ENCODE measurements at places on chromosomes 6 and 20.

DNA sequence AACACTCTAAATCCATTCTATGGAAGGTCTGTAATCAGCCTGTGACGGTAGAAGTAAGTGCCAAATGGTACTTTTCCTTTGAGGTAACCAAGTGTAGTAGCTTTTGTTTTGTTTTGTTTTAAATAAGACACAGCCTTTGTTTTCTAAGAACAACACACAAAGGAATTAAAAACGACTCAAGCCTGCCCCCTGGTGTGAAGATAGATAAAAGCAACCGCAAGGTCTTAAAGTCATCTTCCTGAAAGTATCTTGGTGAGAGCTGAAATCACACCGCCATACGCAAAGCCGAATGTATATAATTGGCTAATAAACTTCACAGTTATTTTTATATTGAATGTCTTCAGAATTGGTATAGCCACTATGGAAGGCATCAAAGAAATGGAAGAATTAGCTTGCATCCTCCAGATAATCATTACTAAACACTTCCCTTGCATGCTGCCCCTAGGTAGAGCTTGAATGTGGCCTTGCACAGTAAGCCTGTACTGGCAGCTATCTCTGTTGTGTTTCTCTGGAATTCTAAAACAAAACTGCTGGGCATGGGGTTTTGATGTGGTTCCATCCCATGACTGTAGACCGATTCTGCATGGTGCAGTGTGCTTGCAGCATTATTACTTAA lies 95.6 kb downstream of the LAMP5 start:
- DNase-seq, result peak; percentile 84

DNA sequence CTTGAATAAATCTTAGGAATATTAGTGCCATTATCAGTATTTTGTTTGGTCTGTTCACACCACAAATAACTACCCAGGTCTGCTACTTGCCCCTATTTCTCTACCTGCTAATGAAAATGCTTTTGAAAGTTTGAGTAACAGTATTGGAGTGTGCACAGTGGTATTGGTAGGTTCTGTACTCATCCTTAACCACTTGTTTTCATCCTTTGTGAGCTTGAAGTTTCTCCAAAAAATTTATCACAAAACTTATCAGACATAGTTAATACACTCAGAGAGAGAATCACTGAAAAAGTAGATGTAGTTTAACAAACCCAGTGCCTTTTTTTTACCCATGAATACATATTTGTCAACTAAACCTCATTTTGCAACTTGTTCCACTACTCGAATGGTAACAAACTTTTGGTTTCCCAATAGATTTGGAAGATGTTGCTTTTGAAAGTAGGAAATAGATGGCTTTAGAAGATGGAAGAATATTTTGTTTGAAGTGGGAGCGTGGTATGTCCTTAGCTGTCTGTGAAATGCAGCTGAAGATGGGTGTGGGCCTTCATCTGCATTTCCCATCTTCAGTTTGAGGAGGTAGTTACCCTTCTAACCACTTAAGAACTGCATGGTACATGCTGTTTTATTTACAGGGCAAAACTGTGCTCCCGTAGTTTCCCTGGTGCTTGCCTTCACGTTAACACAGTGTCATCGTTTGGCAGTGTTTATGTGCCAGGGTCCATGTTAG lies 9.0 kb downstream of the PTPN1 start:
- no peak for DNase-seq

DNA sequence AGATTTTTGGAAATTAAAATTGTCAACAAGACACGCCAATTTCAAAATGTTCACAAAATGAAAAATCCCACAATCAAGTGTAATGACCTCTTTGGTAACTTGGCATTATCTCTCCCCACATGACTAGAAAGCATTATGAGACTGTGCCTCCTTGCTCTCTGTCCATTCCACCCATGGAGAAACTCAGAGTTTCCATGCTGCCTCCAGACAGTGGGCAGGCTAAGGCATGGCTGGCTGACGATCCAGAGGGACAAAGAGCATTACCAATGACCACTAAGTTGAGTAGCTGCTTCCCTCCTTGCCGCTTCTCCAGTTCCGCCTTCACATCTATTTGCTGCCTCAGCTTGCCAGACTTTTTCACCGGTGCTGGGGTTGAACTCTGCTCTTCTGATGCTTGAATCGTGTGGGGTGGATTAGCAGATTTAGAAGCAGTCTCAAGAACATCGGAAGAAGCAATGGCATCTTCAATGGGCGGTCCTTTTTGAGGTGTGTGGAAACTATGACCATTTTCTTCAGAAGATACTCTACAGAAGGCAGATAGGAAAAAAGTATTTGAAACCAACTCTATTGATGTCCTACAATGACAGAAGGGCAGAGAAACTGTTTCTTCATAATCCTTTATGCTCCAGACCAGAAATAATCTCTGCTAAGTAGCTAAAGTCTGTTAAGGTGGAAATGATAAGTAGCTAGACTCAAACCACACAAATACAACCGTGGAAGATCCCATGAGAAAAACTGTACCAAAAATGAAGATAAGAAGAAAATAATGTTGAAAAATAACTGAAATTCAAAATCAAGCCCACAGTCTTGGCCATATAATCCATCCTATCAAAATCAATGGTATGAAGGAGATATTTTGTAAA lies 47.5 kb upstream of the ALDH8A1 start:
- no peak for DNase-seq

- no peak for DNase-seq
Measured at GRCh38 chr20:828987-829386, 4.5 kb upstream of the FAM110A start.

DNA sequence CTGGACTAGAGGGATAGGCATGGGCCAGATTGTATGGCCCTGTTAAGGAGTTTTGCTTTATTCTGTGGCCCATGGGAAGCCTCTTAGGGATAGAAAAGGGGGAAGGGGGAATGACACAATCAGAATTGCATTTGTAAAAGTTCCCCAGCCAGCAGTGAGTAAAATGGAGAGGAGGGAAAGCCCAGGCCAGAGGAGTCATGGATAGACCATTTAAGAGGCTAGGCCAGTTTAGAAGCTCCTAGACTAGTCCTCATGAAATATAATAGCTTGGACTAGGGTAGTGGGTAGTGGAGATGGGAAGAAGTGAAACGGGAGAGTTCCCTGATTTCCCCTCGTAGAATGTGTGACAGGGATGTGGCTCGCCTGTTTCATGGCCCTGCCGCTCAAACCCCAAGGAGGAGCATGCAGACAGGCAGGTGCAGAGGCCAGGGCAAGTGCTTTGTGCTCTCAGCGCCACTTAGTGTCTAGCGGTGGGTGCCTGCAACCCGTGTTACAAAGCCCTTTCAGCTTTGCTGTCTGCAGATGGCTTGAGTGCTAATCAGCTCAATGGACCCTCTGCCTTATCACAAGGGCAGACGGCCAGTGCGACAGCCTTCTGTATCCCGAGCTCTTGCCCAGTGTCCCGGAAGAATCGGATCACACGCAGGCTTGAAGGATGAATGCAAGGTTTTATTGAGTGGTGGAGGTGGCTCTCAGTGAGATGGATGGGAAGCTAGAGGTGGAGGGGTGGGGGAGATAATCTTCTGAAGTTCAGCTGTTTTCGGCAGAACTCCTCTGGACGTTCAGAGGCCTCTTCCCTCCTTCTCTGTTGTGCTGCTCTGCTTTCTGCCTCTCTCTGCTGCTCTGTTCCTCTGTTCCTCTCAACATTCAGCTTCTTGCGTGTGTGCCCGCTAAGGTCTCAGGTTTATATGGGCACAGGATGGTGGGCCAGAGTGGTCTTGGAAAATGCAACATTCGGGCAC lies 141.1 kb downstream of the CEP57L1 start:
- no peak for DNase-seq

DNA sequence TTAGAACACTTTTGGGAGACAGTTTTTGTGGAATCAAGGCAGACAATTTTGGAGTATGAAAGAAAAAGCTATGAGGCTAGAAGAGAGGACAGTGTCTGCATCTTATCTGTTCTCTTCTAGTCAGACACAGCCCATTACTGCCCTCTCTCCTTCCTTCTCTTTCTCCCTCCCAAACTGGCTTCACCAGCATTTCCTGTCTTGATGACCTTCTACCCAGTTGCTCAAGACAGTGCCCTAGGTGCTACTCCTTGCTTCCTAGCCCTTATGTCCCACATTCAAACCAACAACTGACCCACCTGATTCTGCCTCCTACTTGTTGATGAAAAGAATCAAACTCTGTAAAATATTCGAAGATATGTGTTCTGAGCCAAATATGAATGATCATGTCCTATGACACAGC lies 116.4 kb upstream of the RIPOR2 start:
- no peak for DNase-seq

DNA sequence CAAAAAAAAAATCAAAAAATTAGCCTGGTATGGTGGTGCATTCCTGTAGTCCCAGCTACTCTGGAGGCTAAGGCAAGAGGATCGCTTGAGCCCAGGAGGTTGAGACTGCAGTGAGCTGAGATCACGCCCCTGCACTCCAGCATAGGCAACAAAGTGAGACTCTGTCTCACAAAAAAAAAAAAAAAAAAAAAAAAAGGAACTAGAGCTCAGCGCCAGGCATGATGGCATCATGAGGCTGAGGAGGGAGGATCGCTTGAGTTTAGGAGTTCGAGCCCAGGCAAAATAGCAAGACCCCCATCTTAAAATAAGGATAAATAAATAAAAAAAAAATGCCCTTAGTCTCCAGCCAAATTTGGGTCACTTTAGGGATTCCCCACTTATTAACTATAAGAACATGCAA lies 40.4 kb upstream of the PIM1 start:
- no peak for DNase-seq

- DNase-seq, result no peak
Measured at GRCh38 chr6:126033696-126034095, 47.4 kb downstream of the TRMT11 start.

DNA sequence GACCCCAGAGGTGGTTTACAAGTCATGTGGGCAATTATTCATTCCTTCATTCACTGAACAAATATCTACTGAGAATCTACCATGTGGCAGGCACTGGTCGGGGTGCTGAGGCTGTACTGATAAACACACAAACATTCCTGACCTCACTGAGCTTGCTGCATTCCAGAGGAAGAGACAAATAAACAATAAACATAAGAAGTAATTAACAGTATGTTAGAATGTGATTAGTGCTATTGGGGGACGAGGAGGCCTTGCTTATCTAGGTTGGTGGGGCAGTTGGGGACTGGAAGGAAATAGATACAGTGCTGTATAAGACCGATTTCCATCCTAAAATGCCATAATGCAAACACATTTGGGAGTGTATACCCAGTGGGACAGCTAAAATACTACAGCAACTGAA lies 44.1 kb downstream of the MAK start:
- no peak for DNase-seq

DNA sequence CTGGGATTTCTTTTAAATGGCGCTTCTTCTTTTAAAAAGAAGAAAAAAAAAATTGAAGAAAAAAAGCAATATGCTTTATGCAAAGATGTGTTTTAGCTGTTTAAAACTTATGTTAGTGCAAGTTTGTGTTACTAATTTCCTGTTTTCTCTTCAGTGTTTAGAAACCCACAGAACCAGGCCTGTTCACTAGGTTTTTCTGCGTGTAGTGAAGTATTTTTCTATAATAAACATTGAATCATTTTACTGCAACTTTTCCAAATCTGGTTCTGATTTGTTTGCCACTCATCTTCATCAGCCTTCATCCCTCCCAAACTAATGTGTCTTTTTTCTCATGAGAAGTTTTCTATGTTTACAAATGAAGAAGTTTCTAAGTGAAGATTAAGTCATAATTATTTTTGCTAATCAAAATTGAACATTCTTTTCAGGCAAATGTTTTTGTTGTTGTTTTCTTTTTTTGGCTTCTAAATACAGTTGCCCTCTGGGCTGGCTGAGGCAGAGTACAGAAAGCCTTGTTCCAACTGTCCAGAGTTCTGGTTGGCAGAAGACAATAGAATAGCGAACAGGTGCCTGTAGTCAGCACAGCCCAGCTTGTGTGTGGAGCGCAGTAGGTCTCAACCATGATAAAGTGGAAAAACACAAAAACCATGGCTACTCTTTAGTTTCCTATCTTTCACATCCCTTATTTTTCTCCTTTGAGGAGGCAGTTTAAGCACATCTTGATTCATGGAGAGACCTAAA lies 14.5 kb downstream of the ZNF76 start:
- DNase-seq, result no peak

GRCh38 chr6:149173222-149173621 lies 144.3 kb upstream of the TAB2 start:
- no peak for DNase-seq

- peak; percentile 83 for DNase-seq
Measured at GRCh38 chr6:27081931-27082330, 165.6 kb upstream of the PRSS16 start.

DNA sequence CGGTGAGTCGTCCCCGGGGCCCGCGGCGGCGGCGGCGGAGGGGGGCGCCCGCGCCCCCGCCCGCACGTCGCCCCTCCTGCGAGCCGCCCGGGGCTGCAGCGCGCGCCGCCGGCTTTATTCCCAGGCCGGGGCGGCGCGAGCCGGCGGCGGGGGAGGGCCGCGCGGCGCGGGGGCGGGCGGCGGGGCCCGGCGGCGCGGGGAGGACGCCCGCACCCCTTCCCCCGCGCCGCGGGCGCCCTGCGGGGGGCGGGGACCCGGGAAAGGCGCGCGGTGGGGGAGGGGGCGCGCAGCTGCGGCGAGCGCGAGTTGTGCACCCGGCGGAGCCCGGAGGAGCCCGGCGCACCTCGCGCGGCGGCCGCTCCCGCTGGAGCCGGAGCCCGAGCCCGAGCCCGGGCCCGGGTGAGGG lies 646 bp downstream of the HMGA1 start:
- DNase-seq, result no peak

- no peak for DNase-seq
Measured at GRCh38 chr6:25583099-25583498, 68.9 kb upstream of the SCGN start.

- DNase-seq, result no peak
Measured at GRCh38 chr20:51702556-51702955, 65.6 kb downstream of the ATP9A start.

DNA sequence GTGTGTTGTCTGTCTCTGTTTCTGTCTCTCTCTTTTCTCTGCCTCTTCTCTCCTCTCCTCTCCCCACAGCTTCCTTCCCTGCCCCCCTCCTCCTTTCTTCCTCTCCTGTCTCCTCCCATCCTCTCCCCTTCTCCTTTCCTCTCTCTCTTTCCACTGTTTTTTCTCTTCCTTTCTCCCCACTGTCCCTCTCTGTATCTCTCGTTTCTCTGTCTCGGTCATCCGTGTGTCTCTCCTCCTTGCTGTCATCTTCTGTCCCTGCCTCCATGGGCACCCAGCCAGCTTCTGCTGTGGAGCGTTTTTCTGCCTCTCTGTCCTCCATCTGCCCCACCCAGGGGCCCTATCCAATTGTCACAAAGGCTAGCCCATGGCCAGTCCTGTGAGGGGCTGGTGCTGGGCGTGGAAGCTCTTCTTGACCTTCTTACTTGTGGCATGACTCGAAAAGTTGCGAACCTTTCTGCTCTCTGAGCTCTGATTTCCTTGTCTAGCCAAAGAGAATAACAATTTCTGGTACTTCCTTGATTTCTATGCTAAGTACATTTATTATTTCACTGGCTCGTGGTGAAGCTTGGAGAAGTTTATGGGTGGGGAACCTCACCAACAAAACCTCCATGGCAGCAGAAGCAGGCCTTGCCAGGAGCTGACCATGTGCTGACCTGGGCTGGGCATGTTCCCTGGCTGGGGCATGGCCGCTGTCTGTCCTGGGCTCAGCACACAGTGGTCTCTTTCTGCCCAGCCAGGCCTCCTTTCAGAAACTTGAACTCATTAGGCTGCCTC lies 69.3 kb downstream of the CEBPB start:
- DNase-seq, result no peak

GRCh38 chr6:25301362-25301761 lies 22.2 kb downstream of the CARMIL1 start:
- no peak for DNase-seq

Measured in NCI-H748 treated with DMSO at 0.1 percent for 48 hours (cell line).